ENCODE measurements at places on chromosomes 2 and 18. TPM values are rescaled to one million over a fixed set of nuclear protein-coding genes. Genes with fewer than 3 reads are reported as not detected.

GRCh38 chr2:52880872-52881271 is 886.7 kb upstream of the CHAC2 start:
- H3K4me3 ChIP-seq, result no peak overlapping the region
- no peak overlapping the region for H3K27ac ChIP-seq
- DNase-seq, result no peak
- no peaks in the 10 kb centered on the region for H3K27me3 ChIP-seq
- peaks cover 12% of the 10 kb centered on the region for H3K4me1 ChIP-seq

DNA sequence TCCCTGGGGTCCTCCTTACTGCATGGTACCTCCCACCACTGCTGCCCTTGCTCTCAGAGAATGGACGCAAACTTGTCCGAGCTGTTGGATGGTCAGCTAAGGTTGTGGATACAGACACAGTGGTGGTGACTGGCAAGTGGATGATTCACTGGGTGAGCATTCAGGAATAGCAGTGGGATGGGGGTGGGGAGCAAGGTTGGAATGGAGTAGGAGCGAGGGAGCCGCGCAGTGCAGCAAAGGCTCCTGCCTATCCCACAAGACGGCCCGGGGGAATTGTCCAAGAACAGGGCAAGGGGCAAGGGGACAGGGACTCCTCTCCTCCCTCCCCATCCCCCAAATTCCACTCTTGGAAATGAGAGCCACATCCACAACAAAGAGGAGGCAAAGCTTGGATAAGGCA is 102.2 kb downstream of the PIEZO2 start:
- no peaks in the 10 kb centered on the region for H3K27me3 ChIP-seq
- H3K4me1 ChIP-seq, result no peaks in the 10 kb centered on the region
- no peak for DNase-seq
- H3K36me3 ChIP-seq, result no peaks in the 10 kb centered on the region
- no peak overlapping the region for H3K4me3 ChIP-seq
- no peak overlapping the region for H3K27ac ChIP-seq

DNA sequence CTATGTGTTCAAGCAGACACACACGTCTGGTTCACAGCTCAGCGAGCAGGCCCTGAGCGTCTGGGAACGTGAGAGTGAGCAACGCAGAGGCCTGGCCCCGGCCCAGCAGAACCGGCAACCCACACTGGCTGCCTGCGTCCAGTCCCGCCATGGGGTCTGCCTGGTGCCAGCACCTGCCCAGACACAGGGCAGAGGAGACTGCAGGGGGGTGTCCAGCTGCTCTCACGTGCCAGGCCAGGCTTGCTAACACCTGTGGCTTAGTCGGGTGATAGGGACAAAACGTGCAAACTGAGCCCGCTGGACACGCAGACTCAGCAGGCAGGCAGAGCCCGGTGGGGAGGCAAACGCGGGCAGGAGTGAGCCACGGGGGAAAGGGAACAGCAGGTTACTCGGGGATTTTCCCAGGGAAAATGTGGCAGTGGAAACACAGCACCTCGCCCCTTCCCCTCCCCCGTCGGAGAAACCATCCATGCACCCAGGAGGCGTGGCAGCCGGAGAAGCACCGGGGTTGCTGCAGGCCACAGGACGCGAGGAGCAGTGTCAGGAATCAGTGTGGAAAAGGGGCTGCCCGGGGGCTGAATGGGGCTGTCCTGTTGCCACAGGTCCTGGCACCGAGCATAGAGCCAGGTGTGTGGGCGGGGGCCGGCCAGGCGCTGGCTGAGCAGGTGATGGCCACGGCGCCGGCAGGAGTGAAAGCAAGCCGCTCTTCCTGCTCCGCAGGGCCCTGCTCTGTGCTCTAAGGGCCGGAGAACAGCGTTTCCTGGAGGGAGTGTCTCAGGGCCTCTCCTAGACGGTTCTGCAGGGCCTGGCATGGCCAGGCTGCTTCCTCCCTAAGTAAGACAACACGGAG is 154.7 kb downstream of the HDAC4 start:
- H3K4me1 ChIP-seq, result peaks cover 20% of the 10 kb centered on the region
- peak overlapping the region; percentile 72 for H3K27ac ChIP-seq
- no peak overlapping the region for H3K4me3 ChIP-seq
- no peaks in the 10 kb centered on the region for H3K27me3 ChIP-seq
- DNase-seq, result peak; percentile 53
- H3K36me3 ChIP-seq, result no peaks in the 10 kb centered on the region

DNA sequence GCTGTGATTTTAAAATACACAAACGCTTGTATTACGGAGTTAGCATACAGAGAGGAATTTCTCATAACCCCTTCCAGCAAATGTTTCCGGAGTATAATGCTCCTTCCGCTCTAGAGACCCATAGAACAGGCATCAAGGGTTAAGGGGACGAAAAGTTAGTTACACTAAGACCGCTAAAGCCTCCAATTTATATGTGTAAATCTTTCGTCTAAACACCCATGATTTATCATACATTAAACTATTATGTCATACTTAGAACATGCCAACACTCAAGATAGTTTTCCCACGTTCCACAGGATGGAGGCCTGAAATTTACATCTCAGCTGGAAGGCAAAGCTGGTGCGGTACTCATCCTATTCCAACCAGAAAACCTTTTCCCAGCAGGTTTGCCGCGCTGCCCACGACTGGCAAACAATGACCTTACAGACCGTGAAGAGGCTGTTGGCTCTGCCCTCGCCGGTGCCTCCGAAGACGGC is 650 bp downstream of the ORMDL1 start:
- no peaks in the 10 kb centered on the region for H3K36me3 ChIP-seq
- DNase-seq, result no peak
- peaks cover 37% of the 10 kb centered on the region for H3K4me1 ChIP-seq
- peak overlapping the region; percentile 77 for H3K4me3 ChIP-seq

DNA sequence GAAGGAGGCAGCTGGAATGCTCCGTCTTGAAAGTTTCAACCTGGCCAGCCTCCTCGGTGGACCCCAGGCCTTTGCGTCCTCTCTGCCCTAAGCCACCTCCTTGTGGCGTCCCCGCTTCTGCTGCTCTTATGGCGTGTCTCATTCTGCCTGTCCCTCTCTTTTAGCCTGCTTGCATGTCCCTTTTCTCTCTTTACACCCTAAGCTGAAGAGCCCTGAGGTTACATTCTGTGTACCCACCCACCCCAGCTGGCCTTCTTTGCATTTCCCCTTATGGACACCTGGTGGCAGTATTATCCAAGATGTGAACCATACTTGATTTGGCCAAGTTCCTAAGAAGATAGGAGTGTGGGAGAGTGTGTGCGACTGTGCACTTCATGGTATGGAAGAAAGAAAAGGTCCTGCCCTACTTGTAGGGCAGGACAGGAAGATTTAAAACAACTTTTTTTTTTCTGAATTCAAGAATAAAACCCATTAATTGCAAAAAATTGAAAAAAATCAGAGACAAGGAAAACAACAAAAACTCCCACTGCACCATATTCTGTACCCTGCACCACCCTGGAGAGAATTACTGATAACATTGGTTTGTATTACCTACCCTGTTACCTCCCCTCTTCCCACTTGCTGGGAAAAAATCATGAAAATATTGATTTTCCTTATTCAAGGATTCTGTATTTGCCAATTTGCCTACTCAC is 77.4 kb downstream of the DYSF start:
- no peaks in the 10 kb centered on the region for H3K4me1 ChIP-seq
- no peak for DNase-seq
- H3K36me3 ChIP-seq, result no peaks in the 10 kb centered on the region
- H3K4me3 ChIP-seq, result no peak overlapping the region
- H3K27ac ChIP-seq, result no peak overlapping the region

- H3K4me3 ChIP-seq, result no peak overlapping the region
- no peaks in the 10 kb centered on the region for H3K36me3 ChIP-seq
- DNase-seq, result no peak
- H3K4me1 ChIP-seq, result no peaks in the 10 kb centered on the region
Measured at GRCh38 chr2:46555011-46555410, 75.6 kb downstream of the TMEM247 start.

DNA sequence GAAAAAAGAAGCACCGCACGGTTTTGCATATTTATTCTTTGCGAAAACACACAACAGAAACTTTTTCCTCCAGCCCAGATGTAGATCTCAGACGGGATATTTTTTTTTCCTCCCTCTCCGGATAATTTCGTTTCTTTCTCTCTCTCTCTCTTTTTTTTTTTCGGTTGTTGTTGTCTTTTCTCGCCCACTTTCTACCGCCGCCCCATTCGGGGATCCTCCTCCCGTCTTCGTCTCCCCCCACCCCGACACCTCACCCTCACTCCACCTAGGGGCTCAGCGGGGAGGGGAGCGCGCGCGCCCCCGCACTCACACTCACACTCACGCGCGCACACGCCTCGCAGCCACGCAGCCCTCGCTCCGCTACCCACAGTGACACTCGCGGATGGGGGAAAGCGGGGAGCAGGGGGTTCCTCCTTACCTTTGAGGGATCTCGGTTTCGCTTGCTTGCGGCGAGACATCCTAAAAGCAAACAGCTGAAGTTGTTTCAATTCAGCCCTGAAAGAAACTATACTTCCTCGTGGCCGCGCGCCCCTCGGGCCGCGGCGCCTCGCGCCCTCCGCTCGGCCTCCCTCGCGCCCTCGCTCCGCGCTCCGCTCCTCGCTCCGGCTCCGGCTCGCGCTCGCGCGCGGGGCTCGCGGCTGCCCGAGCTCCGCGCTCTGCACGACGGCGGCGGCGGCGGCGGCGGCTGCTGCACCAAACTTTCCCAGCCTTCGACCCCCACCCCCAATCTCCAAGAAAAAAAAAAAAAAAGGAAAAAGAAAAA is 1.3 kb downstream of the ZNF521 start:
- H3K4me1 ChIP-seq, result peaks cover 23% of the 10 kb centered on the region
- peak; percentile 13 for DNase-seq
- peak overlapping the region; percentile 48 for H3K4me3 ChIP-seq
- no peaks in the 10 kb centered on the region for H3K36me3 ChIP-seq

GRCh38 chr2:155846259-155846658 is 486.3 kb downstream of the NR4A2 start:
- no peak overlapping the region for H3K4me3 ChIP-seq
- no peak overlapping the region for H3K27ac ChIP-seq
- H3K4me1 ChIP-seq, result no peaks in the 10 kb centered on the region
- H3K36me3 ChIP-seq, result no peaks in the 10 kb centered on the region
- H3K27me3 ChIP-seq, result no peaks in the 10 kb centered on the region

DNA sequence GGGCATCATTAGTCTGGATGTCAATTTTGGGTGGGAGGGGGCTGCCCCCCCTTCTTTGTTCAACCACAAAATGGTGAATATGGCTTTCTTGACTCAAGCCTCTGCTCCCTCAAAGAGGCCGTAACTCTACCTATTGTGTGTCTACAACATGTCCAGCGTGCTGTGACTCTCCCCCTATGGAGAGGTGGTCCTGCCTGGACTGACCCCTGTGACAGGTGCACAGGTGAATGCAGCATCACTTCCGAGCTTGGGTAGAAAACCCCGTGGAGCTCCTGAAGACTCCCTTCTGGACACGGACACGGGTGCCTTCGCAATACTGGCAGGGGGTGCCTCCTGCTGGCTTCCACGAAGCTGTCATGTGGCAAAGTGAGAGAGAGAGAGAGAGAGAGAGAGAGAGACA is 397.8 kb downstream of the GALR1 start:
- H3K36me3 ChIP-seq, result no peaks in the 10 kb centered on the region
- peaks cover 5% of the 10 kb centered on the region for H3K4me1 ChIP-seq
- no peak overlapping the region for H3K4me3 ChIP-seq
- H3K27ac ChIP-seq, result no peak overlapping the region
- no peak for DNase-seq

- H3K4me3 ChIP-seq, result no peak overlapping the region
- no peaks in the 10 kb centered on the region for H3K27me3 ChIP-seq
- H3K36me3 ChIP-seq, result peaks cover 9% of the 10 kb centered on the region
- no peak for DNase-seq
Measured at GRCh38 chr2:47014564-47015051, 99.0 kb upstream of the MCFD2 start.

DNA sequence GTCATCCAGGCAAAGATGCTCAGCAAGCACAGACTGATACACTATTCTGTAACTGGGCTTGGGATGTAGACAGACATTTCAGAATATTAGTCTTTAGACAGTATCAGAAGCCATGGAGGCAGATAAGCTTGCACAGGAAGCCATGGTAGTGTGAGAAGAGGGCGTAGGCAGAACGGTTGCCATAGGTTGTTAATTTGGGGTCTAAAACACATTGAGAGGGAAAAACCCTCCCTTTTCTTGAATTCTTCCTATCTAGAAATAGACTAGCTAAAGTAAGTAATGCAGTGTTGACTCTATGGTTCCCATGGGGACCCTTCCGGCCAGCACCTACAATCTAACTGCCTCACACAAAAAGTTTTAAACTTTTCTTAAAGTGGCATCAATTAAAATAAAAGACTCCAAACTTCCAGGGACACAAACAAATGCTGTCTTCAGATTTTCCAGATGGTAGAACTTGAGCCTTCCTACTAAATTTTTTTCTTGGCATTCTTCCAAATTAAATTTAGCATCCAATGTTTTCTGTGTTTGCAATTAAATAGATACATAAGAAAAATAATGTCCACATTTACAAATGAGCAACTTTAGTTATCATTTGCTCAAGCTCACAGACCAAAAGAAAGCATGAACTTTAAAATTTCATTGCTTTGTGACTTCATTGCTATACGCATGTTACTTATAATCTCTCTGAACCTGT is 1.9 kb downstream of the PRKRA start:
- DNase-seq, result no peak
- H3K27me3 ChIP-seq, result no peaks in the 10 kb centered on the region
- H3K36me3 ChIP-seq, result peaks cover 7% of the 10 kb centered on the region
- H3K4me1 ChIP-seq, result peaks cover 25% of the 10 kb centered on the region

GRCh38 chr2:197217541-197217940 is 93.0 kb downstream of the ANKRD44 start:
- no peak for DNase-seq
- no peaks in the 10 kb centered on the region for H3K4me1 ChIP-seq
- H3K27me3 ChIP-seq, result no peaks in the 10 kb centered on the region
- no peak overlapping the region for H3K27ac ChIP-seq
- no peak overlapping the region for H3K4me3 ChIP-seq

- H3K4me1 ChIP-seq, result peaks cover 23% of the 10 kb centered on the region
- no peaks in the 10 kb centered on the region for H3K27me3 ChIP-seq
- peaks cover 2% of the 10 kb centered on the region for H3K36me3 ChIP-seq
- DNase-seq, result no peak
- no peak overlapping the region for H3K27ac ChIP-seq
Measured at GRCh38 chr2:190935054-190935453, 54.4 kb downstream of the GLS start.

DNA sequence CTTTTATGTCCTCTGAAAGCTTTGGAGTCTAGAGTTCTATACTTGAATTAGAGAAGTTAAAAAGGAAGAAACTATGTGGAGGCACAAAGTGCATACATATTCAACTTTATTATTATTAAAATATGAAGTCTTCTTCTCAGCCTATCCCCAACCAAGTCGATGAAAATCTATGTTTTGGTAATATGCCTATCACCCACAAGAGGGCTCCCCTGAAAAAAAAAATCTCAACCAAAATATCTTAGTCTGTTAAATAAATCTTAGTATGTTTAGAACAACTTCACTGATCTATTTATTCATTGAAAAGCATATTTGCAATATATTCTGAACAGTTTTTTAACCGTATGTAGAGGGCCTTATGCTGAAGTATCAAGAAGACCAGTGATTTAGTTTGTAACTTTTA is 804.5 kb downstream of the TDRD15 start:
- DNase-seq, result no peak
- H3K36me3 ChIP-seq, result no peaks in the 10 kb centered on the region
- H3K4me1 ChIP-seq, result no peaks in the 10 kb centered on the region
- no peaks in the 10 kb centered on the region for H3K27me3 ChIP-seq
- no peak overlapping the region for H3K4me3 ChIP-seq

PDCD1 gene
- 1.3 TPM for total RNA-seq

CYRIA gene
- 5.3 TPM for total RNA-seq

SLC39A10 gene
- 17.8 TPM for total RNA-seq

SDC1 gene
- total RNA-seq, result 24.7 TPM

CYS1 gene
- 36.6 TPM for total RNA-seq

ARHGAP28 gene
- 16.5 TPM for total RNA-seq

UPP2 gene
- not detected for total RNA-seq

Data from body of pancreas (tissue), 4 donors.